ENCODE measurements at places on chromosomes 5 and 9. TPM values are rescaled to one million over a fixed set of nuclear protein-coding genes. Genes with fewer than 3 reads are reported as not detected.

ADAMTS16 gene
- polyA plus RNA-seq = 0.03 TPM

ANKRD55 gene
- 0.10 TPM for polyA plus RNA-seq

SPEF2 gene
- 1.2 TPM for polyA plus RNA-seq

MYOZ3 gene
- not detected for polyA plus RNA-seq

TMEM174 gene
- not detected for polyA plus RNA-seq

DNA sequence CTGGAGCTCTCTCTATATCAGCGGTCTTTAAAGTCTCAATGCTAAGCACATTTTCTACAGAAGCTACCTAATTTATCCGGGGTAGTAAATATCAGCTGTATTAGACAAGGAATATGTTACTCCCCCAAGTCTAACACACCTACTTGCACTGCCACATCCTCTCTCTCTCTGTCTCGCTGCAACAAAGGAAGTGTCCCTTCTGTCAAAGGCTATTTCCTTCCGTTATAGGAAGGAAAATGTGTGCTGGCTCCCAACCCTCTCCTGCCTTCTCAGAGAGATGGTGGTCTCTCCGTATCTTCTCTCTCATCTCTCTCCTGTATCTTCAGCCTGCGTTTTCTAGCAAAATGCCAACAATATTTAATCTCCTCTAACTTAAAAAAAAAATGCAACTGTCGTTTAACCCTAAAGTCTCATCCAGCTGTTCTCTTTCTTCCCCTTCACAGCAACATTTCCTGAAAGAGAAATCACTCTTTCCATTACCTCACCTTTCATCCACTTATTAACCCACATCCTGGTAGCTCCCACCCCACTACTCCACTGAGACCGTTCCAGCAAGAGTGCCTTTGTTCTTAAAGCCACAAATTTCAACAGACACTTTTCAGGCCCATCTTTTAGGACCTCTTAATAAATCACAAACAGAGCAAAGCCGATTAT lies 2.3 kb downstream of the TTF1 start:
- peaks cover 20% of the 10 kb centered on the region for H3K4me1 ChIP-seq
- H3K27me3 ChIP-seq = no peaks in the 10 kb centered on the region
- no peak for DNase-seq
- H3K27ac ChIP-seq = no peak overlapping the region
- H3K36me3 ChIP-seq = peaks cover 23% of the 10 kb centered on the region
- no peak overlapping the region for H3K4me3 ChIP-seq

DNA sequence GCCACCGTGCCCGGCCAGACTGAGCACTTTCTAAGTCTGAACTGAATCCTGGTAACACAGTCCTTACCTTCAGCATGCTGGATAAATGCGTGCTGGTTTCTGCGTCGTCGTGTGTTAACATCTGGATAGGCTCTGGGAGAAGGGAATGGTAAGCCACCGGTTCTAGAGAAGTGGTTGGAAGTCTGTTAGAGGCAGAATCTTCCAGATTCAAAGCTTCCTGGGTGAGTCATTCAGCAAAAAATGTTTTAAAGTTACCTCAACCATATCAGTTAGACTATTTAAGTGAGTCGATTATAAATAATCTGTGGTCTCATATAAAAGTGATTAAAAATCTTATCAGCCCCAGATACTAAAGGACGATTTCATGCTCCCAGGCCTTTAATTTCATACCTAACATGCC lies 256.5 kb upstream of the NFIL3 start:
- H3K4me1 ChIP-seq = no peaks in the 10 kb centered on the region
- no peak overlapping the region for H3K4me3 ChIP-seq
- peaks cover 12% of the 10 kb centered on the region for H3K27me3 ChIP-seq
- no peak for DNase-seq

DNA sequence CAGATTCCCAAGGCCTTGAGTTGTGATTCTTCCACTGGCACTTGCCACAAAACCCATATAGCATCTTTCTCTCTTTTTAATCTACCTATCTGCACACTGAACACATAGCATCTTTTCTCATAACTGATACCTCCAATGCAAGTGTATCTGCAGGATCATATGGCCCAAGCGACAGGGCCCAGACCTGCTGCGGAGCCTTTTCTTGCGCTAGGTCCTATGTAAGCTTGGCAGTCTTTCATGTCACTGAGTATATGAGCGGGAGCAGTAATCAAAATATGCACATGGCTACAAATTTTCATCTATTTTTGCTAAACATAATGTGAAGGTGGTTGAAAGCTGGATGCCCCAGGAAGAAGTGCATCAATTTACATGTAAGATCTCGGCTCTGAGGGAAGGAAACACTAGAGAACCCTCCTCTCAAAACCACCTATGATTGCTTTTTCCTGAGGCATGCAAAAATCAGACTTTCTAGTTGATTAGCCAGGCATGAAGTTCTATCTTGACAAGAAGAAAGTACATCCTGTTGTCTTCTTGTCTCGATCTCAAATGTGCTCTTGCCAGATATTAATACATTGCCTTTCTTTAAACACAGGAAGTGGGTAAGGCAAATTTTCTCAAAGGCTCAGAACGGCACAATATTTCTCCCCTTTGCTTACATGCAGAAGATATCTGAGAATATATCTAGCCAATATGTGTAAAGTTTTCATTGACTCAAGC lies 26.9 kb upstream of the CEMIP2 start:
- H3K36me3 ChIP-seq = no peaks in the 10 kb centered on the region
- peaks cover 35% of the 10 kb centered on the region for H3K4me1 ChIP-seq
- H3K27ac ChIP-seq = no peak overlapping the region
- no peaks in the 10 kb centered on the region for H3K27me3 ChIP-seq

- H3K36me3 ChIP-seq = no peaks in the 10 kb centered on the region
- no peak overlapping the region for H3K27ac ChIP-seq
- no peaks in the 10 kb centered on the region for H3K4me1 ChIP-seq
- no peak overlapping the region for H3K4me3 ChIP-seq
- H3K27me3 ChIP-seq = no peaks in the 10 kb centered on the region
- no peak for DNase-seq
Observed at GRCh38 chr9:71122022-71122275, 528 bp upstream of the TRPM3 start.

GRCh38 chr5:669842-670395 lies 23.2 kb downstream of the TPPP start:
- H3K27me3 ChIP-seq = peaks cover 2% of the 10 kb centered on the region
- peaks cover 45% of the 10 kb centered on the region for H3K4me1 ChIP-seq
- H3K27ac ChIP-seq = no peak overlapping the region

- no peaks in the 10 kb centered on the region for H3K4me1 ChIP-seq
- no peaks in the 10 kb centered on the region for H3K36me3 ChIP-seq
- peaks cover 5% of the 10 kb centered on the region for H3K27me3 ChIP-seq
- no peak for DNase-seq
- H3K4me3 ChIP-seq = no peak overlapping the region
Observed at GRCh38 chr5:158679221-158679641, 420.5 kb downstream of the EBF1 start.

DNA sequence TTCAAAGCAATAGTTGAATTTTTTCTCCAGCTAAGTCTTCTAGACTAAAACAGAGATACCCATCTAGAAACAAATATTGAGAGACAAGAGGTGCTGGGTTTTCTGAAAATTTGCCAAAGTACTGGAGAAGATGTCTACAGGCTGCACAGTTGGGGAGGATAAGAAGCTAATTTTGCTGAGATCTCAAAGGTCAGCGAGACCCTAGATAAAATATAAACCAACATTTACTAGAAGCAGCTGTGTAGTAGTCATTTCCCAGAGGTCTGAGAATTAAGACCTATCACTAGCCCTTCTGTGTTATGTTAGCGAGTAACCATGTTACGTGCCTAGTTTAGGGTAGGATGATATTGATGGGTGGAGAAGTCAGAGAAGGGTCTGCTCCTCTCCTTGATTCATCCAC lies 208.5 kb upstream of the TNC start:
- DNase-seq = no peak
- H3K36me3 ChIP-seq = no peaks in the 10 kb centered on the region
- H3K4me3 ChIP-seq = no peak overlapping the region
- H3K4me1 ChIP-seq = no peaks in the 10 kb centered on the region

GRCh38 chr5:146040527-146040926 lies 64.8 kb downstream of the PLAC8L1 start:
- no peaks in the 10 kb centered on the region for H3K27me3 ChIP-seq
- no peaks in the 10 kb centered on the region for H3K36me3 ChIP-seq
- no peak overlapping the region for H3K27ac ChIP-seq
- no peaks in the 10 kb centered on the region for H3K4me1 ChIP-seq
- no peak for DNase-seq

DNA sequence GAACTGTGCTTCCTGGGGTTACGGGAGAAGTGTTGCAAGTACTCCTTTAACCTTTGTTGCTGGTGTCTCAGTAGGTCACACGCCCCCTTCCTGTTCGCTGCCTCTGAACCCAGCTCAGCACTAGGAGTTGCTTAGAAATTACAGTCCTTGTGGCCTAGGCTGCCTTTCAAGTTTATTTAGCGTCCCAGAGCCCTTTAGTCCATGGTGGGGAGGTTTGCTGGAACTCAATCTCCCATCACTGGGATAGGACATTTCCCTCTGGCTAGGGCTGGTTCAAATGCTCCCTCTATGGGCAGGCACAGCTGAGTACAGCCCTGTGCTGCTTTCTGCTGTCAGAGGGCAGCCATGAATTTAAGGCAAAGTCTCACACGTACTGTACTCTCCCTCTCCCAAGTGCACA lies 4.7 kb downstream of the IFNA8 start:
- no peaks in the 10 kb centered on the region for H3K4me1 ChIP-seq
- DNase-seq = no peak
- no peak overlapping the region for H3K27ac ChIP-seq
